ENCODE measurements at places on chromosomes 6 and 20.

DNA sequence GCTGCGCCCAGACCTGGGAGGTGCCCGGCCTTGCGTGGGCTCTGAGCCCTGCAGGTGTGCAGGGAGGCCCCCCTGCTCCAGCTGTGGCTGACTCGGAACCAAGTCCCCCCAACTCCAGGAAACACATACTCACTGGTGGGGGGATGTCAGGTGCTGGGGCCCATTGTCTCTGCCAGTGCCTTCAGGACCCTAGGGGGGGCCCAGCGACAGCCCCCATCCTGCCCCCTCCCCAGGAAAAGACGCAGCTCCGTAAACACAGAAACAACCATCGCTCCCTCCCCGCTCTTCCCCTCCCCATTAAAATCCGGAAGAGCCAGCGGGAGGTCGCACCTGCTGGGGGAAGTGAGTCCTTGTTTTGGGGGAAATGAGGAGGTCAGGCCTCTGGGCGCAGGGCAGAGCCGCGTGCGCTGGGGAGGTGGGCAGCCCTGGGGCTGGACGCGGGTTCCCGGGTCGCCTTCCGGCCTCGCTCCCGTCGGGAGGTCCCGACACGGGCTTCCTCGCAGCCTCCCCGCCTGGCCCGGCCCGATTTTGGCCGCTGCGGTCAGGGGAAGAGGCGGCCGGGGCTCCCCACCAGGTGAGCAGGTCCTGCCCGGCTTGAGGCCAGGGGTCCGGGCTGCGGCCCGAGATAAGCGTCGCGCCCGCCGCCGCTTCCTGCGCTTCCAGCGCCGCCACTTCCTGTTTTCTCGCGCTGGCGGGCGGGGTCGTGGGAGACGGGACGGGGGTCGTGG lies 6.2 kb downstream of the C20orf204 start:
- DNase-seq: no peak

DNA sequence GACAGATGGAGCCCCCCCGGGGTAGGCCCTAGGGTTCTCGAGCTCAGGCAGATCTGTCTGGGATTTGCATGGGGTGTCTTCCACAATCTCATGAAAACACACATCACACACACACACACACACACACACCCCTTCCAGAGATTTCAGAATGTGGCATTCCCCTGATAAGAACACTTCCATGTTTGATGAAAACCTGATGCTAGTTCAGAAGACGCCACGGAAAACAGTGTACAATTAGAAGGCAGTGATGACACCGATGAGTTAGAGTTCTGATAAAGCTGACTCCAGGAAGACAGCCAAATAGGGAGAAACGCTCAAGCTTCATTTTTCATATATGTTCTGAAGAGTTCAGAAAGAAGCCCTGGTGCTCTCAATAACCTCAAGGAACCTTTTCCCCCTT lies 438.7 kb upstream of the JARID2 start:
- no peak for DNase-seq

- DNase-seq: no peak
These were observed 103.4 kb upstream of the MLN start for GRCh38 chr6:33907227-33907626.

DNA sequence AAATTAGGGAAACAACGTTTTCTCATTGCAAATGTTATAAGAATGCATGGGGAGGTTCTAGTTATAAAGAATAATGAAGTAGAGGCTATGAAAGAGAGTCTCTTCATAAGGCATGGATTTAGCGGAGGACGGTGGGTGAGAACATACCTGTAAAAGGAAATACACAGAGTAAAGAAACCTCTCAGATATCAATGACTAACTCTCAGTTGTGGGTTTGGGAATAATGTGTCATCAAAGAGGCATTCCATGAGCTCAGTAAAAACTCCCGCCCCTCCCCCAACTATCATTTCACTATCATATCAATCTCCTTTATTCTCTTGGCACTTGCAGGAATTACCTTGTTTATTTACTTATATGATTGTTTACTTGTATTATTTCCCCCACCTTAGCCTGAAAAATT lies 695.4 kb downstream of the PTPRT start:
- DNase-seq: no peak

DNA sequence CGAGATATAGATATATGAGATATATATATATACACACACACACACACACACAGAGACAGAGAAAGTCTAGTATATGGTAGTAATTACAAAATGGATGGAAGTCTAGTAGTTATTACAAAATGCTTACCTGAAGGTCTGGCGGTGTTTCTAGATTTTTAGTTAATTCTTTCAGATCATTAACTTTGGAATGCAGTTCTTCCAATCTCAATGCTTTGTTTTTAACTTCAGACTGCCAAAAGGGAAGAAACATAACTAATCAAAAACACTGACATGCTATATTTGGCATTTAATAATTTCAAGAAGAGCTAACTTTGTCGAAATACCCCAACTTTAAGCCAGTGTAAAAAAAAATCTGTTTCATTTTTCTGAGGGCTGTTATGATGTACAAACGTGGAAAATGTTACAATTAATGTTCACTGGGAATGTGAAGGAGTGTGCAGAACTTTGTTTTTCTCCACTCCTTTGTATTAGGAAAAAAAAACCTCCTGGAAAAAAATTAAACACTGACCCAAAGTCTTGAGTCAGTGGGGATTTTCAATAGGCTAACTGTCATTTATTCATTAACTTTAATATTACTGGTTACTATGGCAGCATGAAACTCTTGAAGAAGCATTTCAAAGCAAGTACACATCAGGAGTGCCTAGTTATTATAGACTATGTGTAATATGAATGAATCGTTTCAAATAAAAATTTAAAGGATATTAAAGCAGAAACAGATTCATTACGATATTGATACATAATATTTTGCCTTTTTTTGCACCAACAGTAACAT lies 232.9 kb downstream of the SYNE1 start:
- no peak for DNase-seq

GRCh38 chr20:50392138-50392866 lies 117.9 kb upstream of the PTPN1 start:
- DNase-seq: no peak

DNA sequence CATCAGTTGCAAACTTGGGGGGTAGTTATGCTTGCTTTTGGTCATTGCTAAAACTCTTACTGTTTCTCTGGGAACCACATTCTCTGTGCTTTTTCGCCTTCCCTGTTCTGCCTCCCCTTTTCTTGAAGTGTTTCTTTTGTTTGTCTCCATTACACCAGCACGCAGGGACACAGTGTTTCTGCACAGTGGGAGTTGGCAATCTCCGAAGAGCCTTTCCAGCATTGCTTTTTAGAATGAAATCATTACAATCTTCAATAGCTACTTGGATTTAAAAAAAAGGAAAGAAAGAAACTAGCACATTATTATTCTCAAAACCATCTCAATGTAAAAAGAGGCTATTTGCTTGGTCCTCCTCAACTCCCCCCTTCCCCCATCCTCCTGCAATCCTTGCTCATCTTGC lies 536.7 kb upstream of the MMS22L start:
- DNase-seq: no peak

DNA sequence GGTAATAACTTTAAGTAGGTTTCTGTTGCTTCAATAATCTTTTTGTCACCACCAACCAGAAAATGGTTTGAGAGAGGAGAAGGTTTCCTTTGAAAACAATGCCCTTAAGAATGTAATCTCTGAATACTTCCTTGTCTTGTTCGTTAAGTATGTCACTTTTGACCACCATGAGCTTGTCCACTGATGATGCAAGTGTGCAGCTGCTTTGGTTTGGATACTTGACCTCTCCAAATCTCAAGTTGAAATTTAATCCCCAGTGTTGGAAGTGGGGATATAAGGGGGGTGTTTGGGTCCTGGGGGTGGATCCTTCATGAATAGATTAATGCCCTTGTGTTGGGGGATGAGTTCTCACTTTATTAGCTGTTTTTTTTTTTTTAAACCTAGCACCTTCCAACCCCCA lies 985.4 kb downstream of the EPHA7 start:
- no peak for DNase-seq

- DNase-seq: no peak
These were observed 36.8 kb upstream of the CDKAL1 start for GRCh38 chr6:20497216-20498040.

DNA sequence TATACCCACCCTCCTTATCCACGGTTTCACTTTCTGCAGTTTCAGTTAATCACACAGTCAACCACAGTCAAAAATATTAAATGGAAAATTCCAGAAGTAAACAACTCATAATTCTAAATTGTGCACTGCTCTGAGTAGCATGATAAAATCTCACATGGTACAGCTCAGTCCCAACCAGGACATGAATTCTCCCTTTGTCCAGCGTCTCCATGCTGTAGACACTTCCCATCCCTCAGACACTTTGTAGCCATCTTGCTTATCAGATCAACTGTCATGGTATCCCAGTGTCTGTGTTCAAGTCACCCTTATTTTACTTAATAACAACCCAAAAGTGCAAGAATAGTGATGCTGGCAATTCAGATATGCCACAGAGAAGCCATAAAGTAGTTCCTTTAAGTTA lies 94.7 kb downstream of the PDE10A start:
- DNase-seq: no peak

DNA sequence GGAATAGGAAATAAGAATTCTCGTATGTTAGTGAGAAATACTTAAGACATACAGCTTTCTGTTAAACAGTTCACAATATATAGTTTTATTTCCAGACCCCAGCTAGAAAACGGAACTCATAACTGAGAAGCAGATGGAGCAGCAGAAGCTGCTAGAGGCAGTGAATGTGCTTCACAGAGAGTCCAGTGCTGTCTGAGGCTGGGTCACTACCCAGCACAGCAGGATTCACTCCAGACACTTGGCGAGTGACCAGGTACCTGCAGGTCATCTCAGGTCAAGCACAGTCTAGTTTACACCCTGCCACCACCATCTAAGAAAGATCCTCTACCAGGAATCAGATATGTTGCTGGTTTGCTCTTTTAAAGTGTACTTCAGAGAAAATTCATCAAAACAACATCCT lies 243.1 kb upstream of the RAB32 start:
- DNase-seq: no peak

GRCh38 chr6:80767808-80768207 lies 661.3 kb downstream of the BCKDHB start:
- DNase-seq: no peak

DNA sequence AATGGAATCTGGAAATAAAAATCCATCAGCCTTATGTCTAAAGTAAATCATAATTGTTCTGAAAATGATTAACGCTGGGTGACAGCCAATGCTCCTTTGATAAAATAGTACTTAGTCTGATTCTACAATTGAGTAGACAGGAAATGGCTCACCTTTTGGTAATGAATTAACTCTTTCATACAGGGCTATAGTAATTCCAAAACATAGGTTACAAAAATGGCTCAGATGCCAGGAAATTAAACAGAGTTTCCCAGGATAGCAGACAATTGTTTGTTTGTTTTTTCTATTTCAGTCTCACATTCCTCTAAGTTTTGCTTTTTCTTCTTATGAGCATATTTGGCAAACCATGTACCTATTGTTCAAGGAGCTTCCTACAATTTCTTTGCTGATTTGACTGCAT lies 257.2 kb upstream of the EPHA7 start:
- no peak for DNase-seq

DNA sequence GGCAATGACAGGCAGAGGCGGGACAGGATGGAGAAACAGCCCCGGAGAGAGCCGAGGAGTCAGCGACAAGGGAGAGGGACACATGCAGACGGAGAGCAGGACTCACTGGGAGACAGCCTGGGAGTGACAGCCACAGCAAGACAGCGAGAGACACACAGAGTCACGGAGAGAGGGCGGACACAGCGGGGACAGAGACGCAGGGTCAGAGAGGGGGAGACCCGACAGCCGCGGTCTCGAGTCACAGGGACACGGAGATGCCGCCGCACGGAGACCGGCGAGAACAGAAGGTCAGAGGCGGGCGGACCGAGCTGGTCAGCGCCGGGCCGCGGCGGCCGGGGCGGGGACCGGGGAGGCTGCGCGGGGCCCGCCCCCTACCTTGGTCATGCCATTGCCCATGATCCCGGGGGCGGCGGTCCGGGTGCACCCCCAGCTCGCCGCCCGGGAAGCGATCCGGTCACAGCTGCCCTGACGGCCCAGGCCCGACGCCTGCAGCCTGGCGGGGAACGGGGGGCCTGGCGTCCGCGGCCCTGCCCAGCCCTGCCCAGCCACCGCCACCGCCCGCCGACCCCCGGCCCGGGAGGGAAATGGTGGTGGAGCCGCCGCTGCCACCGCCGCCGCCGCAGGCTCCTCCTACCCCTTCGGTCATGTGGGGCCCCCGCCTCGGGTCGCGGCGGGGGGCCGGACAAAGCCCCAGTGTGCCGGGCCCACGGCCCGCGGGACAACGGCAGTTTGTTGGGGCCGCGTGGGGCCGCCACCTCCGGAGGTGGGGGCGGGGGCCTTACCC lies at the start of the genes DUSP15 and TTLL9:
DUSP15 (minus strand) TSS at position 586 of the 784 bp plus-strand sequence; CDS start at position 396, 190 bp downstream.
TTLL9 (plus strand) TSS at position 693 of the 784 bp plus-strand sequence. CDS start 493 bp downstream, outside the sequence.
- DNase-seq: no peak

DNA sequence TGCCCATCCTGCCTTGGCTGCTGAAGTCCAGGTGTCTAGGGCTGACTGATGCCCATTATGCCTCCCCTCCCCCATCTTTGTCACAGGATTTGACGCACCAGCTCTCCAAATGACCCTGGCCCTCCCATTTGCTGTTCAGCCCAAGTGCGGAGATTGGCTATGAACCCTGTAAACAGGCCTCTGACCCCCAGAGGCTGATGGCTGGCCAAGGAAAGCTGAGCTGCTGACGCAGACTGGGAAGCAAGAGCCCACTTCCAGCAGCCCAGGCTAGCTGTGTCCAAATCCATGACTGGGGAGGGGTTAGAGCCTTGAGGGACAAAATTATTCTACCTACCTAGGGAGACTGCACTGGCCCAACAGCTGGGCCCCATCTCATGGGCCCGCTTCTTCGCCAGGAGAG lies 797 bp upstream of the GNRH2 start:
- DNase-seq: no peak

DNA sequence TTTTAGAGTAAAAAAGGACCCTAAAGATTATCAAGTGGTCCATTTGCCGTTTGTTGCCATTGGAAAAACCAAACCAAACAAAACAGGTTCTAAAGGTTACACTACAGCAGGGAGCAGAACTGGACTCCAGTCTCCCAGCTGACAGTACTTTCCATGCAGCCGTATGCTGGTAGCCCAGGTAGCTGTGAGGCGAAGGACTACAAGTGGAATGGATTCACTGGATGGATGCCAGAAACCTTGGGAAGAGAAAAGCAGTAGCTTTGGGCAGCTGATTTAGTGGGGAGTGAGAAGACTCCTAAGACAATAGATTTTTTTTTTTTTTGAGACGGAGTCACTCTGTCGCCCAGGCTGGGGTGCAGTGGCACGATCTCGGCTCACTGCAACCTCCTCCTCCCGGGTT lies 88.3 kb downstream of the SASH1 start:
- no peak for DNase-seq

DNA sequence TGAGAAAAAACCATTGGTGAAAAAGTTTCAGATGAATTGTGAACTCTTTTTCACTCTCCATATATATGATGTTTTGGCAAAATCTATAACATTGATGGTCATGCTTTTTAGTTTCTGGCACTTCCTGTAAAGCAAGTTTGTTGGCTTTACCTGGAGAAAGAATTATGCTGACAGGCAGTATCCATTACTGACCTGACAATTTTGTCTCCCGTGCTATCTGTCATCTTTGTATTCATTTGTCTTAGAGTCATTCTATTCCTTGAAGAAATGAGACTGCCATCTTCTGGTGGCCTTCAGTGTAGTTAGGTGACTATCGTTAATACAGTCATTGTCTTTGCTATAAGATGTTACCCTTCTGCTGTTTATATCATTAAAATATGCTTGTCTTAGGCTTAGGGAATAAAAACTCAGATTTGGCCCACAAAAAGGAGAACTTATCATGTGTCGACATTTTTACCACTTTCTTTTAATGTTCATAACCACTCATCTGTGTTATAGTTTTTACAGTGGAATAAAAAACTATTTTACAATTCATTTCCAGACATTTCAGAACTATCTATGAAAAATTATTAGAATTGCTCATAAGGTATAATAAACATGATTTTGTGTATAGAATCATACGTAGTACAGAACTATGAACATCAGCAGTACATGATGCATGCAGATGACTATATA lies 707.0 kb downstream of the EPM2A start:
- DNase-seq: no peak

- no peak for DNase-seq
These were observed 135.3 kb downstream of the LINC00237 start for GRCh38 chr20:20970841-20971240.

All from activated T-cell treated with anti-CD3 and anti-CD28 coated beads for 24 hours (primary cell).